ENCODE measurements at places on chromosomes 1 and 21. TPM values are rescaled to one million over a fixed set of nuclear protein-coding genes. Genes with fewer than 3 reads are reported as not detected.
A peak's percentile ranks its signal among the peaks of the same experiment; 100 is the strongest.

Gene FTCD
- 9.6 TPM for total RNA-seq

Gene FMO2
- not detected for total RNA-seq

GRCh38 chr1:78348496-78349284 lies 142.1 kb upstream of the PTGFR start:
- H3K4me1 ChIP-seq: no peaks in the 10 kb centered on the region
- H3K27me3 ChIP-seq: peaks cover 37% of the 10 kb centered on the region
- H3K36me3 ChIP-seq: no peaks in the 10 kb centered on the region
- no peak overlapping the region for H3K4me3 ChIP-seq
- no peak overlapping the region for H3K27ac ChIP-seq

GRCh38 chr1:165632152-165632469 lies 1.1 kb downstream of the MGST3 start:
- H3K27ac ChIP-seq: no peak overlapping the region
- no peak overlapping the region for H3K4me3 ChIP-seq
- H3K36me3 ChIP-seq: peaks cover 5% of the 10 kb centered on the region
- no peak for DNase-seq

- no peak overlapping the region for H3K4me3 ChIP-seq
- no peaks in the 10 kb centered on the region for H3K27me3 ChIP-seq
- peaks cover 21% of the 10 kb centered on the region for H3K4me1 ChIP-seq
- no peak overlapping the region for H3K27ac ChIP-seq
Measured at GRCh38 chr1:207805841-207806421, 54.1 kb downstream of the CD46 start.

Gene AIM2
- total RNA-seq: 0.27 TPM

Gene SPRR2A
- not detected for total RNA-seq

Gene FOXD3
- not detected for total RNA-seq

DNA sequence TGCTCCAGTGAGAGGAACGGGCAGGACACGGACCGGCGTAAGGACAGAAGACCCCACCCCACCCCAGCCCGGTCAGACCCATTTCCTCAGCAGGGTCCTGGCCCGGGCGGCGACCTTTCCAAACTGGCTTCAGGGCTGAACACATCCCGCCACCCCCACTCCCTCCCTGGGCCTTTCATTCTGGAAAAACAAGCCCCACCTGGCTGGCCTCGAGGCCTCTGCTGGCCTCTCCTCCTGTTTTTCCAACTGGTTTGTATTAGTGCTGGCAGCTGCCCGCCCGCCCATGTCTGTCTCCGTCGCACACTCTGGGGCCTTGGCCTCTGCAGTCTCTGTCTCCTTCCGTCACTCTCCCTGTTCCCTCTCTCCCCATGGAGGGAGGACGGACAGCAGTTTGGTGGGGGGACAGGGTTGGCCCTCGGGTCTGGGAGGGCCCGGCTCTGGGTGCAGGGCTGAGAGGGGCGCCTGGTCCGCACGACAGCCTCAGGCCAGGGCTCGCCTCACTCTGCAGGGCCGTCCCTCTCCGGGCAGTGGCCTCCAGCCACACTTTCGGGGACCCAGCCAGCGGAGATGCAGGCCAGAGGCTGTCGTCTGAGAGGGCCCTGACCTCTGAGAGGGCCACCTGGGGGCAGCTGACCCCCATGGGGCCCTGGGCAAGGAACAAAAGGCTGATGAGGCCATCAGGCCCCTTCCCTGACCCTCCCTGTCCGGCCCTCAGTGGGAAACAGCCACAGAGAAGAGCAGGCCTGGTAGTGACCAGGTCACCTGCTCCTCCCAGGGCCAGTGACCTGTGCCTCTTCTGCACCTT lies 1.5 kb upstream of the MXRA8 start:
- peak; percentile 21 for DNase-seq
- peak overlapping the region; percentile 94 for H3K27ac ChIP-seq
- peak overlapping the region; percentile 78 for H3K4me3 ChIP-seq
- peaks cover 35% of the 10 kb centered on the region for H3K4me1 ChIP-seq
- no peaks in the 10 kb centered on the region for H3K27me3 ChIP-seq

GRCh38 chr1:175870217-175870616 lies 126.8 kb upstream of the TNR start:
- peaks cover 37% of the 10 kb centered on the region for H3K27me3 ChIP-seq
- H3K4me3 ChIP-seq: no peak overlapping the region
- no peak overlapping the region for H3K27ac ChIP-seq
- H3K4me1 ChIP-seq: peaks cover 10% of the 10 kb centered on the region
- H3K36me3 ChIP-seq: no peaks in the 10 kb centered on the region

GRCh38 chr1:75588779-75589475 lies 22.0 kb downstream of the SLC44A5 start:
- peaks cover 4% of the 10 kb centered on the region for H3K27me3 ChIP-seq
- DNase-seq: no peak
- no peaks in the 10 kb centered on the region for H3K36me3 ChIP-seq
- no peak overlapping the region for H3K4me3 ChIP-seq

DNA sequence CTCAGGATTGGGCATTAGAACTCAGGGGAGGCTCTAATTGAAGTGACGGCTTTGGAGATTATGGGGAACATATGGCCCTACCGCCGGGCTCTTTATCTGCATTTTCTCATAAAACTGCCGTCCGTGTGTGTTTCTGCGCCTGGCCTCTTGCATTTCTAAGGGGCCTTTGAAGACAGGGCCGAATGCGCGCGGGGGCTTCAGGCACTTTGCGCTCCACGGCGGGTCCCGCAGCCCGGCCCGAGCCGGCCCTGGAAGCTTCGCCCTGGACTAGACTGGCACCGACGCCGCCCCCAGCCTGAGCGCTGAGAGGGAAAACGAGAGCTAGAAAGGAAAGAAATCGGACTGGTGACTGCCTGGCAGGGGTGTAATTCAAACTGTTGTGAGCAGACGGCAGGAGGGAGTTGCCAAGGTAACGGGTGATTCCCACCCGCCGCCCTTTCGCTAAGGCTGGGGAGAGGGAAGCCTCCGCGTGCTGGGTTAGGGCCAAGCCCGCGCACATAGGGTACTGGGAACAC lies 120.7 kb downstream of the LMX1A start:
- H3K27ac ChIP-seq: peak overlapping the region; percentile 27
- DNase-seq: no peak
- no peaks in the 10 kb centered on the region for H3K36me3 ChIP-seq

Gene TTC3
- 280 TPM for total RNA-seq

GRCh38 chr1:47722909-47723580 lies 274.1 kb downstream of the TRABD2B start:
- peaks cover 96% of the 10 kb centered on the region for H3K27me3 ChIP-seq
- DNase-seq: no peak
- H3K4me1 ChIP-seq: peaks cover 9% of the 10 kb centered on the region
- H3K36me3 ChIP-seq: no peaks in the 10 kb centered on the region
- no peak overlapping the region for H3K27ac ChIP-seq

Gene AMY2A
- not detected for total RNA-seq

Gene ADCY10
- total RNA-seq: 0.47 TPM

DNA sequence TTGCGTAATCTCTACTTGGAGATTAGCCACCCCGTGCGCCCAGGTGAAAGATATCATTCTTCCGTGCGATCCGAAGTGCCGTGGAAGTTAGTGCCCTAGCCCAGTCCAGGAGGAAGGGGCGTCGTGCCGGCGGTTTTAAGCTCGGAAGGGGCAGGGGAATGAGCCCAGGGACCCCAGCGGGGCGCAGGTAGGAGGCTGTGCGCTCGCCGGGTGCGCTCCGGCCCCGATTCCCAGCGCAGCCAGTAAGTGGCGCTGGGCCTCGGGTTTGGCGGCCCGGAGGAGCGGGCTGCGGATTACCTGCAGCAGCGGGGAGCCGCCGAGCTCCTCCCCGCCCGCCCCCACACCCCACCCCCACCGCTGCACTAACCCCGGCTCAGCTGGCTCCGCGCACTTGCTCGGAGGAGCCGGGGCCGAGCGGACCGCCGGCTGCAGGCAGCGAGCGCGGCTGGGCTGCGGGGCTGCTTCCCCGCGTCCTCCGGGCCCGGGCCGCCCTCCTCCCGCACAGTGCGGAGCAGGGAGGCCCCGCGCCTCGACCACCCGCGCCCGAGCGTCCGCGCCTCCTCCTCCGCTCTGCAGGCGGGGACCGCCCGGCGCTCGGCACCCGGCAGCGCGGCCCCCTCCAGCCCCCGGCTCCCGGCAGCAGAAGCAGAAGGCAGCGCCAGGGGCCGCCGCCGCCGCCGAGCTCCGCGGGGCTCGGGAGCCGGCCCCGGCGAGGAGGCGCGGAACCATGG lies at the start of gene RYR2:
RYR2 (plus strand) TSS at position 390 of the 731 bp plus-strand sequence; CDS start at position 728, 338 bp downstream.
- H3K27me3 ChIP-seq: peaks cover 42% of the 10 kb centered on the region
- peak; percentile 52 for DNase-seq
- H3K36me3 ChIP-seq: no peaks in the 10 kb centered on the region
- H3K4me3 ChIP-seq: peak within 1 kb of the TSS; percentile 72
- peaks cover 27% of the 10 kb centered on the region for H3K4me1 ChIP-seq

- peaks cover 44% of the 10 kb centered on the region for H3K4me1 ChIP-seq
- no peak overlapping the region for H3K4me3 ChIP-seq
- no peak for DNase-seq
- H3K27ac ChIP-seq: no peak overlapping the region
- H3K36me3 ChIP-seq: no peaks in the 10 kb centered on the region
Measured at GRCh38 chr21:38908537-38908936, 102.8 kb downstream of the ETS2 start.

- peaks cover 14% of the 10 kb centered on the region for H3K4me1 ChIP-seq
- peaks cover 4% of the 10 kb centered on the region for H3K27me3 ChIP-seq
- DNase-seq: peak; percentile 33
- no peaks in the 10 kb centered on the region for H3K36me3 ChIP-seq
- H3K4me3 ChIP-seq: no peak overlapping the region
Measured at GRCh38 chr1:162854245-162854882, 6.6 kb downstream of the CCDC190 start.

- peaks cover 32% of the 10 kb centered on the region for H3K36me3 ChIP-seq
- no peaks in the 10 kb centered on the region for H3K27me3 ChIP-seq
- H3K4me3 ChIP-seq: no peak overlapping the region
- H3K4me1 ChIP-seq: peaks cover 3% of the 10 kb centered on the region
- no peak for DNase-seq
- H3K27ac ChIP-seq: no peak overlapping the region
Measured at GRCh38 chr1:225554216-225554812, 98.6 kb downstream of the ENAH start.

DNA sequence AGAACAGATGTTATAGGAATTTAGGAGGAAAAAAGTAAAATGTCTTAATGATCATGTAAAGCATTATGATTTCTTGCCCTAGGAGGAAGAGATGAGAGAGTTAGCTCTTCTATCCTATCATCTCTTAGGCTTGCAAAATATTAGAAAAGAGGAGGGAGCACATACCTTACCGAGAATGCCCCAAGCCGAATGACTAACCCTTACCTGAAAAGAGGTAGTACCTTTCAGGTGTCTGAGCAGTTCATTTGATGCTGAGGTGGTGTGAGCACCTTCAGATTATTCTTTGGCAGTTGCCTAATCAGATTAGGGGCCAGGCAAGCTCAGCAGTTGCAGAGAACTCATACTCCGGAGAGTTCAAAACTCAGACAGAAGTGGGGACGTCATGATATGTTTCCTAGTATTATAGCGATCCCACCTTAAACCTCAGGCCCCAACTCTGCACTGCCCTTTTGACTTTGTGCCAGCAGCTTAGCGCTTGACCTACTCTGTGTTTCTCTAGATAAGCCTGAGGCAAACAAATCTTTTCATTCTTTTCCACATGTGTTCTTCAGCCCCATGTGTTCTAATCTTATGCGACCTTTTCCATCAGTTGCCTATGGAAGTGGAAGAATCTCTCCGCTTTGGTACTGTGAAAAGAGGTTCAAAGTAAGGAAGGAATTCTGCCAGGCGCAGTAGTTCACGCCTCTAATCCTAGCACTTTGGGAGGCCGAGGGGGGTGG lies 52.5 kb downstream of the ATP2B4 start:
- DNase-seq: no peak
- H3K27me3 ChIP-seq: no peaks in the 10 kb centered on the region
- H3K27ac ChIP-seq: peak overlapping the region; percentile 15

- H3K4me3 ChIP-seq: no peak overlapping the region
- no peaks in the 10 kb centered on the region for H3K27me3 ChIP-seq
- peaks cover 60% of the 10 kb centered on the region for H3K4me1 ChIP-seq
- peaks cover 18% of the 10 kb centered on the region for H3K36me3 ChIP-seq
- no peak for DNase-seq
Measured at GRCh38 chr1:12456979-12457378, 161.0 kb downstream of the DHRS3 start.

- H3K27me3 ChIP-seq: peaks cover 51% of the 10 kb centered on the region
- no peaks in the 10 kb centered on the region for H3K36me3 ChIP-seq
- peak overlapping the region; percentile 52 for H3K4me3 ChIP-seq
- peaks cover 3% of the 10 kb centered on the region for H3K4me1 ChIP-seq
Measured at GRCh38 chr21:45640001-45640887, 3.3 kb upstream of the PCBP3 start.

GRCh38 chr1:1179983-1180861 lies 6.5 kb downstream of the TTLL10 start:
- H3K36me3 ChIP-seq: no peaks in the 10 kb centered on the region
- DNase-seq: no peak
- H3K4me1 ChIP-seq: peaks cover 6% of the 10 kb centered on the region
- peaks cover 29% of the 10 kb centered on the region for H3K27me3 ChIP-seq

Gene IVL
- 0.11 TPM for total RNA-seq

DNA sequence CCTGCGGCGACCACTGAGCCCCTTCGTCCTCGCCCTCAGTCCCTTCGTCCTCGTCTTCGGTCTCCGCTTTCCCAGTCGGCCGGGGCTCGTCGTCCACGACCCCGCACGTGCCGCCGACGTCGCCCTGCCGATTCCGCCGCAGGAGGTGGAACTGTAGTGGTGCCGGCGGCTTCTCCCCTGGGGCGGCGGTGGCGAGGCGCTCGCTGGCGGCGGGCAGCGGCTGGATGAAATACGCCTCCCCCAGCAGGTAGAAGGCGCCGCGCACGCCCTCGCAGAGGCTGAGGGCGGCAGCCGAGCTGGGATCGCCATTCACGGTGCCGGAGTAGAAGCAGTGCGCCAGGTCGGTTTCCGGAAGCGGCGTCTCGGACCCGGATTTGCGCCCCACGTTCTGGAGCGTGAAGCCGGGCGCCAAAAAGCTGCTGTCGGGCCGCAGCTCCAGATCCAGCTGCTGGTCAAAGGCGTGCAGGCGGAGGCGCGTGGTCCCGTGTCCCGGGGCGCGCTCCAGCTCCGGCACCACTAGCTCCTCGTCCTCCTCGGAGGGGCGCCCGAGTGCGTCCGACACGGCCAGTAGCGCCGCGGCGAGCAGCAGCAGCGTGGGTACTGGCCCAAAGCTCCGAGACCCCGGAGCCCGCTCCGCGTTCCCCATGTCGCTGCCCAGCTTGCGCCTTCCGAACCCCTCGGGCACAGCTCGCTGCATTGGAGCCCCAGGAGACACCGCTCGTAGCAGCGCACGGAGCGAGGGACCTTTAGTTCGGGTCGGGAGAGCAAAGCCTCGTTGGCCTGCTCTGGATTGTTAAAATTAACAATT lies 747 bp downstream of the ADAMTS1 start:
- H3K27ac ChIP-seq: peak overlapping the region; percentile 98
- DNase-seq: peak; percentile 47
- no peaks in the 10 kb centered on the region for H3K27me3 ChIP-seq
- H3K36me3 ChIP-seq: peaks cover 24% of the 10 kb centered on the region

- no peak overlapping the region for H3K27ac ChIP-seq
- peaks cover 6% of the 10 kb centered on the region for H3K4me1 ChIP-seq
- no peaks in the 10 kb centered on the region for H3K27me3 ChIP-seq
- no peak overlapping the region for H3K4me3 ChIP-seq
- no peak for DNase-seq
Measured at GRCh38 chr1:104629589-104629988, 879.9 kb downstream of the AMY1C start.

Data from mesothelial cell of epicardium (in vitro differentiated cells).